ENCODE measurements at places on chromosomes 13 and 19. TPM values are rescaled to one million over a fixed set of nuclear protein-coding genes. Genes with fewer than 3 reads are reported as not detected.

ZNF844 gene
- 0.12 TPM for total RNA-seq

PEAK3 gene
- total RNA-seq = 0.22 TPM

CEACAM3 gene
- not detected for total RNA-seq

CCDC124 gene
- 52.3 TPM for total RNA-seq

SRRM5 gene
- not detected for total RNA-seq

OSCAR gene
- 0.41 TPM for total RNA-seq
